GM12891 (cell line): ENCODE measurements at places on chromosomes 5 and 9.
A peak's percentile ranks its signal among the peaks of the same experiment; 100 is the strongest.

DNA sequence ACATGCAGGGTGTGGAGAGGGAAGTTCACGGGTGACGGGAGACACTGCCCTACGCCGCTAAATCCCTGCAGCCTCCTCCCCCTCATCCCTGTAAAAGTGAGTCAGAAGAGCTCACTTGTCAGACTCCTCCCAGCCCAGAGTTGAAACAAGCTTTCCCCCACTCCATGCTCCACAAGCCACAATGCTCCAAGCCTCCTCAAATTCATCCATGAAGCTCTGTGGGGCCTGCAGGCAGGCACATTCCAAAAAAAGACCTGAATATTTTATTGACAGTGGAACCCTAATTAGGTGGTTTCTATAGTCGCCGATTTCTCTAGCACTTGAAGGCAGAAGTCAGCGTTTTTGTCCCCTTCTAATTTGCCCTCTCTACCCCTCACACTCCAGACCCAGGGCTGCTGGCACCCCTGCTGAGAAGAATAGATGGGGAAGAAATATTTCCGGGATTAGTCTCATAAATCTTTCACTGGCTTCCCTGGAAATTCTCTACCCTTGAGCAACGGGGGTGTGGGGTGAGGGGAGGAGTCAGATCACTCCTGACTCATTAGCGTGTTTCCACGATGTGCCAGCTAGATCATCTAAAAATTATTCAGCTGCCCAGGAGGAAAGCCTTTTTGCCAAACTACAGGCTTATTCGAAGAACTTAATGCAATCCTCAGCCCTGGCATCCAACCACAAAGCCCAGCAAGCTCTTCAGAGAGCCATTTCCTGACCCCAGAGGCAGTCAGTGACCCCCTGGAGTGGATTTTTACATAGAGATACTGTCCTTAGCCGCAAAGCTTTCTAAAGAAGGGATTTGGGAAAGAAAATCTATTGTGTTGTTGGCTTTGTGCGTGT is 97.1 kb downstream of the ENC1 start:
- no peak for DNase-seq

- DNase-seq, result no peak
Observed at GRCh38 chr9:125604196-125604595, 102.8 kb downstream of the MAPKAP1 start.

DNA sequence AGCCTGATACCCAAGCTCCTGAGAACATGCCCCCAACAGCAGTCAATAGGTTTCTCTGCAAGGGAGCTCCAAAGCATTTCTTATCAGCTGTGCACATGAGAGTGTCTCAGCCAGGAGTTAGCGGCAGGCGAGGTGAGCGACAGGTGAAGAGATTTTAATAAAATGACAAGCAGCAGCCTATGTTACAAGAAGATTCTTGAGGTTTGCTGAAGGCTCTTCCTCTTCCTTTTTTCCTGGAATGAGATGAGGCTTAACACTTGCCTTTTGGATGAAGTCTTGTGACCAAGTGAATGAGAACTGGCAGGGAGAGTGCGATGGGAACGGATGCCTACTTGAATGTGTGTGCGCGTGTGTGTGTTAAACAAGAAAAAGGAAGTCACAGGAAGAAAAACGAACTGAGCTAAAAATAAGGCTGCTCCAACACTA is 76.1 kb downstream of the SHB start:
- no peak for DNase-seq

- DNase-seq, result no peak
Observed at GRCh38 chr5:55407059-55407684, 99.4 kb downstream of the MTREX start.

- DNase-seq, result peak; percentile 87
Observed at GRCh38 chr5:181191526-181192336, 13.3 kb downstream of the TRIM7 start.

DNA sequence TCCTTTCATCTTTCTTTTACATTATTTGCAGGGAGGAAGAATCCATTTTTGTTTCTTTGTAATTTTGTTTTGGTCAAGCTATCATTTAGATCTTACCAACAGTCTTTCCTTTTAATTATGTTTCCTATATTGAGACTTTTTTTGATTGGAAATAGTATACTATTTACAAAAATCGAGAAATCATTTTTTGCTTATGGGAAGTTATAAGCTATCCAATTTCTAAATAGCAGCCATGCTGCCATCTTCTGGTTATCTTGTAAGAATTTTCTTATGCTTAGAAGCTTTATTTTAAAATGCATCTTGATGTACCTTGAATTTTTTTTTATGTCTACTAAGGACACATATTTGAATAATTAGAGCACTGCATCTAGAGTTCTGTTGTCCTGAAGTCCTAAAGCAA is 821.2 kb downstream of the PTPRD start:
- no peak for DNase-seq

GRCh38 chr9:110048403-110048975 is 159.5 kb downstream of the C9orf152 start:
- DNase-seq, result peak; percentile 78

DNA sequence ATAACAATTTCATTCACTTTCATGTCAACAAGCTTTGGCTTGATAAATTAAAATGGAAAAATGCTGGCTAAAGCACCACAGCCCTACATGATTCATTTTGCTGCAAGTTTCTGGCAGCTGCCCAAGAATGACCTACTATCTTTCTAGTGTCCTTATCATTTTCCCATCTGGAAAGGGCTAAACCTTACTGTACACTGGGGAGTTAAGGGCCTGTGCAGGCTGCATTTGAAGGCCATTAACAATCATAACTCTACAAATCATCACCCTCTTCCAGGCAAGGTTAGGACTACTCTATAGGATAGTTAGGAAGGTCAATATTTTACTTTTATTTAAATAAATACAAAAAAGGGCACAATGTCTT is 579.7 kb upstream of the ZNF608 start:
- no peak for DNase-seq

GRCh38 chr9:27303219-27303618 is 6.3 kb upstream of the EQTN start:
- no peak for DNase-seq
